ENCODE measurements at places on chromosomes 2 and 18. TPM values are rescaled to one million over a fixed set of nuclear protein-coding genes. Genes with fewer than 3 reads are reported as not detected.
A peak's percentile ranks its signal among the peaks of the same experiment; 100 is the strongest.

The NYAP2 gene
- 3.7 TPM for total RNA-seq

The SP100 gene
- 26.4 TPM for total RNA-seq

DNA sequence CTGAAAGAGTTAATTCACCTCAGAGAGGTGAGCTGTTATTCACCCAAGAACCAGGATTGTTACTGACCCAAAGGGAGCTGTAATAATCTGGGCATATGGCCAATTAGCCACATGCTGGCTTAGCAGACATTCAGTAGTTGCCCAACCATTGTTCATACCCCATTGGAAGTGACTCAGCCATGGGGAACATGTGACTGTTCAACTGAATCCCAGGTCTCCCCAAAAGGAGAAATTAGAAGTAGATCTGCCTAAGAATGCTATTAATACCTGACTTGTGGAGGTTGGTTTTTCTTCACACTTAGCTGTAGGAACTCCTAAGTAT, 272.6 kb upstream of the UBE2E3 start:
- DNase-seq = no peak

DNA sequence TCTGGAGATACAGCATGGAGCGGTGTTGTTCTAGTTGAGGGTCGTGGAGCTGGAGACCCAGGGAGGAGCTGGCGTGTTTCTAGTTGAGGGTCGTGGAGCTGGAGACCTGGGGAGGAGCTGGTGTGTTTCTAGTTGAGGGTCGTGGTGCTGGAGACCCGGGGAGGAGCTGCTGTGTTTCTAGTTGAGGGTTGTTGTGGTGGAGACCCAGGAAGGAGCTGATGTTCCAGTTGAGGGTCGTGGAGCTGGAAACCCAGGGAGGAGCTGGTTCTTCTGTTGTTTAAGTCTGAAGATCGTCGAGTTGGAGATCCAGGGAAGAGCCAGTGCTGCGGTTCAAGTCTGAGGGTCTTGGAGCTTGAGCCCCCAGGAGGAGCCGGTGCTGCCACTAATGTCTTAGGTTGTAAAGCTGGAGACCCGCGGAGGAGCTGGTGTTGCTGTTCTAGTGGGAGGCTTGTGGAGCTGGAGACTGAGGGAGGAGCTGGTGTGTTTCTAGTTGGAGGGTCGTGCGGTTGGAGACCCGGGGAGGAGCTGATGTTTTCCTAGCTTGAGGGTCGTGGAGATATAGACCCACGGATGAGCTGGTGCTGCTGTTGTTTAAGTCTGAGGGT, 155.3 kb downstream of the RTP5 start:
- DNase-seq = no peak

DNA sequence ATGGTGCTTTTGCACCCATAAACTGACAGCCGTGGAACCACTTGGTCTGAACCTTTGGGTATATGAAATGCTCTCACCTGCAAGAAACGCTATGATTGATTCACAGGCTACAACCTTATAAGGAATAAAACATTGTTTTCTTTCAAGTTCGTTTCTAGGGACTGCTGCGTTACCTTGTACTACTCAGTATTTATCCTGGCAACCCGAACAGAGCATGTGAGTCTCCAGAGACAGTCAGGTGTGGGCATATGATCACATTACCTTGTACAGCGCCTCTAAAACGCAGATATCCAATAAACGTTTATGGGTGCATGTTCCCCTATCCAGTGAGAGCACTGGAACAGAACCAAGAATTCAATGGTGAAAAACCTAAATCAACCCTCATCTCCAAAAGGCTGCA, 1.7 kb downstream of the CCBE1 start:
- no peak for DNase-seq

DNA sequence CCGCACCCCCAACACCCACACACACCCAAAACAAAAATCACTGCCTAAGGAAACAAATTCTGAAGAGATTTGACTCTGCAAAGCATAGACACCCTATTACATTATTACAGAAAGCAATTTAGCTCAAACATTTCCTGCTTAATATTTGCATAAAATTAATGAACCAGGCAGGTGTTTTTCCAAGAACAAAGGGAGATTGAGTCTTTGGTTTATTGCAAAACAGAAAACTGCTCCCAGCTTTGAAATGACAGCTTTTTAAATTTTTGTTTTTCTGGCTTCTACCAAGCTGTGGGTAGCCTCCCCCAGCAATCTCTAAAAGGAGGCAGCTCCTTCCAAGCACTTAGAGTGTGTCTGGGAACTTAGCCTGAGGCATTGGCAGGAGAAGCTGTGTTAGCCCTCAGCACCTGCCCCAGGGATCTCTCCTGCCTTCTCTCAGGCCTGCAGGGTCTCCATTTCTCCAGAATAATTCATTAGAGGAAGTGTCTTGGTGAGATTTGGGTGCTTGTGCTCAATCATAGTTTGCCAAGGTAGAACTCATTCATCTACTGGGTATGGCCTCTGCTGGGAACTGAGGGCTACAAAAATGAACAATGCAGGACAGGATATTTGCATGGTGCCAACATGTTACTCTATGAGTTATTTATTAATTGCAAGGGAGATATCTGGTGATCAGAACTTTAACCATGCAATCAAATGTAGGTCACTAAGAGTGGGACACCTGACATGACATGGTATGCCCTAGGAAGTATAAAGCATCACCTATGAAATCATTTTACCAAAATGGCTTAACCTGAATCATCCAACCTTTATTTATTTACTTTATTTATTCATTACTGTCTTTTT, 58.7 kb downstream of the B3GNT2 start:
- DNase-seq = peak; percentile 25

The BUB1 gene
- 15.6 TPM for total RNA-seq

DNA sequence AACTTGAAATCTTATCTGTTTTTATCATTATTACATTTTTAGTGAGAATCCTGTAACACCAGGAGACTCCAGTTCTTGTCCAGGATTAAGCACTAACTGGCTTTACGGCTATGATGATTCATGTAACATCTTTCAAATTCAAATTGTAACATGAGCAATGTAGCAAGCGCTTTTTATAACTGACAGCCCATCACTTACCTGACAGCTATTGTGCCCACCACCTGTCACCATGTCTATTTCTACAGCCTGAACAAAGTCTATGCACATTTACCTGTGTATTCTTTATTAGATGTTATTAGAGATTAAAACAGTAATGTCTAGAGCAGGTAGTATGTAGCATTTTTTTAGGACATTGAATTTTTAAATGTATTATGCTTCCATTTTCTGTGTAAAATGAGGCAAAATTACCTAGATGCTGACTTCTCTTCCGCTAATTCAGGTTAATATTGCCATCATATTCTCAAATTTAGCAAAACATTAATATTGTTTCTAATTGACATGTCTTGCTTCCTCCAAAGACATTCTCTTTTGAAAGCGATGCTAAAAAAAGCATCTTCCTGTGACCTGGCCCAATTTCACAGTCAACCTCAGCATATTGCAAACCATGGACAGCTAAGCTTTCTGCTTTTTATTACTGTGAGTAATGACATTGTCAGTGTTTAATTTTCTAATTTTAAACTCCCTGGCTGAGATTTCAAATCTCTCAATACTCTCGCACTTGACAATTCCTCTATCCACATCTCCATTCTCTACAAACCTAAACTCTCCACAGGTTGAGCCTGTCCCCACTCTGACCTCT, 37.8 kb downstream of the RIT2 start:
- DNase-seq = no peak

The ALPI gene
- not detected for total RNA-seq

- DNase-seq = no peak
Observed at GRCh38 chr2:7676714-7677113, 759.5 kb downstream of the RNF144A start.

- no peak for DNase-seq
Observed at GRCh38 chr2:121359716-121360565, 74.9 kb upstream of the TFCP2L1 start.

- DNase-seq = no peak
Observed at GRCh38 chr2:184154438-184154837, 443.9 kb upstream of the ZNF804A start.

The ZNF236 gene
- total RNA-seq = 23.0 TPM

The ASPRV1 gene
- 4.9 TPM for total RNA-seq

GRCh38 chr2:113080134-113080533, 12.4 kb downstream of the IL1F10 start:
- peak; percentile 15 for DNase-seq

DNA sequence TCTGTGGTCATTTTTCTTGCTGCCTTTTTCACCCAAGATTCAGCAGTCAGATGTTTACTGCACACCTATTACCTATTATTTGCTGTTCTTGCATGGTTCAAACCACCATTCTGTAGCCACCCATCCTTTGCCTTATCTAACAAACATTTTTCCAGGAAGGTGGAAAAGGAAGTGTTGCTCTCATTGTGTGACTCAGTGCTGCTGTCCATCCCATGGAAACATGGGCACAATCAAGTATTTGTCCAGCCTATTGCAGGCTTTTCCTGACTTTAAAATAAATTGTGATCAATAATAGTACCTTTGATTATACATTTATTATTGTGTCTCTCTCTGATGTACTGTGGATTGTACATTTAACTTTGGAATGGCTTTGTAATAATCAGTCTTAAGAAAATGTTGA, 53.2 kb downstream of the USP14 start:
- DNase-seq = no peak

GRCh38 chr2:109679626-109680025, 65.5 kb downstream of the SOWAHC start:
- DNase-seq = no peak

- no peak for DNase-seq
Observed at GRCh38 chr2:42893047-42893758, 100.8 kb upstream of the HAAO start.

GRCh38 chr2:25380586-25381375, 39.1 kb upstream of the DNMT3A start:
- no peak for DNase-seq

DNA sequence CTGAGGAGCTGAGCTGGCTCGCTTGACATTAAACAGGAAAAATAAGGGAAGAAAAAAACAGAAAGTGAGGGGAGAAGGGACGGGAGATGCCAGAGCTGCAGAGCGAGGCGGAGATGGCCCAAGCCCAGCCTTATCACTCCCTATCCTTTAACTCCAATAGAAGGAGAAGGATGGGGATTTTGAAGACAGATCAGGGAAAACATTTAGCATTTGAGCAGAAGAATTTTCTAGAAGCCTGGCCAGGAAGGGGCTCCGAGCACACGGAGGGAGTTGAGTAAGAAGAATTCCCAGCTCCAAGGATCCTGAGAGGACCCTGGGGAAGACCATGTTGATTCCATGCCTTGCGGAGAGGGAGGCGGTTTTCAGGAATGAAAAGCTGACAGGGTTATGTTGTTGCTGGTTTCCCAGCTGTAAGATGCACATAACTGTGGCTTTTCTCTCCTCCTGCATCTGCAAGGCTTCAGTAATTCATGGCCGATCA, 35.6 kb downstream of the TWIST2 start:
- DNase-seq = no peak

The COLEC12 gene
- total RNA-seq = 59.8 TPM

The SH3RF3 gene
- total RNA-seq = 5.2 TPM

The PAX8 gene
- total RNA-seq = 3.7 TPM

DNA sequence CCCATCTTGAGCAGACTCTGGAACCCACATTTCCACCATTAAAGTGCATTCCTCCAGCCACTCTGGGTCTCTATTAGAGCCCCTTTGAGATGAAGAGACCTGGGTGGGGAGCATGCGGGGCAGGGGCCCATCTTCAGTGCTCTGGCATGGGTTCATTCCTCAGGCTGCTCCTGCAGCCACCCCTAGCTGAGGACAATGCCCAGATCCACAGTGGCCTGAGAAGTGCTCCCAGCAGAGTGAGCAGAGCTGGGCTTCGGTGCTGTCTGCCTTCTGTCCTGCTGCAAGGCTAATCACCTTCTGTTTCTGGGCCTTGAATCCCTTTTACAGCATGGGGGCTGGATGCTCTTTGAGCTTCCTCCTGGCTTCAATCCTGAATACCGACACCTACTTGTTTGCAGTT, 169.8 kb downstream of the TRIM43 start:
- no peak for DNase-seq

The GAREM1 gene
- total RNA-seq = 12.3 TPM

The RESP18 gene
- 1.1 TPM for total RNA-seq

DNA sequence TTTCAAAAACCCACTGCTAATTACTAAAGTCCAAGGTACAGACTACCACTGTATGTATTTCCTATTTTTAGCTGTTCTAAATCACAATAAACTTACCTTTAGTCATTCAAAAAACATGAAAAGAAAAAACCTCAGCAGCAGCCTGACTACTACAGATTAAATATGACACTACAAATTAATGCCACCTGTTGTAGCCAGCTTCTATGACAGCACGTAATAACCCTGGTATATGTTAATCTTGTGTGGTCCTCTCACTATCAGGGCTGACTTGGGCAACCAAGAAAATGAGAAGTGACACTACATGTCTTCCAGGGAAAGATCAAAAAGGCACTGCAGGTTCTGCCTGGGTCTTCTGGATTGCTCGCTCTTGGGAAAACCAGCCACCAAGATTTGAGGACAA, 90.6 kb upstream of the FAM124B start:
- DNase-seq = no peak

DNA sequence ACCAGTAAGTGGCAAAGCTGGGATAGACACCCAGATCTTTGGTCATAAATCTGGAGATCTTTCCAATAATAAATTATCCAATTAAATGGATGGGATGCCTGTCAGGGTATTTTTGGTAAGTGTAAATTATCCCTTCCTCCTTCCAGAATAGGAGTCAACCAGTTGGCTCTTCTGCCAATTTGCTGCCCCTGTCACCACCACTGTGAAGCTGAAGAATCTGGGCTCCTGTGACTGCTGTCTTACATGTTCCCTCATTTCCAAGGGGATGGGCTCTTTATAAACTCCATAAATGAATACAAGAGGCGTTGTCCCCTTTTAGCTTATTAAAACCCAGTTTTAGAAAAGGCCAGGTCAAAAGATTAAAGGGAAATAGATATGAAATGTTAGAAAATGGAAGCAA, 17.8 kb upstream of the BMP10 start:
- DNase-seq = no peak

The TEX44 gene
- not detected for total RNA-seq

GRCh38 chr2:196601430-196602306, 37.8 kb upstream of the CCDC150 start:
- DNase-seq = no peak

- DNase-seq = no peak
Observed at GRCh38 chr2:43389581-43390466, 163.4 kb upstream of the ZFP36L2 start.

GRCh38 chr2:130824492-130825061, 12.1 kb upstream of the ARHGEF4 start:
- DNase-seq = peak; percentile 68

The CLIP4 gene
- total RNA-seq = 23.7 TPM

The LINC00305 gene
- total RNA-seq = not detected

GRCh38 chr18:56468396-56468795, 170.0 kb downstream of the TXNL1 start:
- DNase-seq = no peak

- DNase-seq = no peak
Observed at GRCh38 chr2:26970928-26971627, 641 bp downstream of the MAPRE3 start.

DNA sequence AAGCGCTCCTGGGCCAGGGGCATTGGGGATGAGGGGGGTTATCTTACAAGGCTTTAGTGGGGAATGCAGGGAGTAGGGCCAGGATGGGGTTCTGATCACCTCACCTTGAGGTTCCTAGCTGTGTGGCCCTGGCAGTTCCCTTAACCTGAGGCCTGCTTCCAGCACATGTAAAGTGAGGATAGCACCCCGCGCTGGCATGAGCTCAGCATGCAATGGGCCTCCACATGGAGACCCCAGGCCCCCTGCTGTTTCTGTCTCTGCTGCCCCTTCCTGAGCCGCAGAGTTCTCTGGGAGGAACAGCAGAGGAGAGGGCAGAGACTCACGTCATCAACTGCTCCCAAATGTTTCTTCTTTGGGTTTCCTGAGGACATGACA, 8.6 kb upstream of the TEX51 start:
- DNase-seq = no peak
